G401 (cell line): ENCODE measurements at places on chromosomes 2 and 18.

DNA sequence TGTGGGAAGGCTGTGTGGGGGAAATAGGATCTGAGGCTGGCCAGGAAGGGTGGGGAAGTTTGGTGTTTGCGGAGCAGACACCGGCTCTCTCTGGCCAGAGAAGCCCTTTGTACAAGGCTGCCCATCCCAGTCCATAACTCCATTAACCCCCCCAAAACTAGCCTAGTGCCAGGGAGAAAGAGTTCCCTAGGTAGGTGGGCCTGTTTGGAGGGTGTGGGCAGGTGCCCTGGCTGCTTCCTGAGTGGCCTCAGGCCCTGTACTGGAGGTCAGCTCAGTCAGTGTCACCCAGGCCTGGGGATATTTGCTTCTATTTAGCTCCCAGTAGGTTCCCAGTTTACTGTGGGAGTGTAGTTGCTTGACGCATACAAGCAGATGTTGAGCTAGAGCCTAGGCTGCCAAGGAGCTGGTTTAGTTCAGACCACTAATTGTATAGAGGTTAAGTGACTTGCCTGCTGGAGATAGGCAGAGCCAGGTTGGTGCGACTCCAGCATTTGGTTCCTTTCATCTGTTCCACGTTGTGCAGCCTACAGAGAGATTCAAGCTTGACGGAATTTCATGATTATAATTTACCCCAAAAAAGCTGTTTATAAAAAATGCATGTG, 2.9 kb upstream of the GREB1 start:
- DNase-seq = no peak

DNA sequence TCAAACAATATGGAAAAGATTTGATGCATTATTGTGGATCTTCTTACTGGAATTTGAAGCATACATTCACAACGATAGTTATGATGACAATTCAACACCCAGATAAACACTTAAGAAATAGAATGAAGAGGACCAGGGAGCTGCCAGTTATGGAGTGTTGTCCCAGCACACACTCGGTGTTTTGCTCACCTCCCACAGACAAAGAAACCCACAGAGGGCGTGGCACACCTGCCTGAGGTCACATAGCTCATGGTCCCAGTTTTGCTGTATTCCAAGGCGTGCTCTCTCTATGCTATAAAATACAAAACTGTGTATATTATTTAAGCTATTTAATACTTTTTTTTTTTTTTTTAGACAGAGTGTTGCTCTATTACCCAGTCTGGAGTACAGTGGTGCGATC, 31.1 kb downstream of the EFR3B start:
- DNase-seq = no peak

GRCh38 chr2:172281648-172282570, 145.5 kb upstream of the ITGA6 start:
- DNase-seq = no peak

DNA sequence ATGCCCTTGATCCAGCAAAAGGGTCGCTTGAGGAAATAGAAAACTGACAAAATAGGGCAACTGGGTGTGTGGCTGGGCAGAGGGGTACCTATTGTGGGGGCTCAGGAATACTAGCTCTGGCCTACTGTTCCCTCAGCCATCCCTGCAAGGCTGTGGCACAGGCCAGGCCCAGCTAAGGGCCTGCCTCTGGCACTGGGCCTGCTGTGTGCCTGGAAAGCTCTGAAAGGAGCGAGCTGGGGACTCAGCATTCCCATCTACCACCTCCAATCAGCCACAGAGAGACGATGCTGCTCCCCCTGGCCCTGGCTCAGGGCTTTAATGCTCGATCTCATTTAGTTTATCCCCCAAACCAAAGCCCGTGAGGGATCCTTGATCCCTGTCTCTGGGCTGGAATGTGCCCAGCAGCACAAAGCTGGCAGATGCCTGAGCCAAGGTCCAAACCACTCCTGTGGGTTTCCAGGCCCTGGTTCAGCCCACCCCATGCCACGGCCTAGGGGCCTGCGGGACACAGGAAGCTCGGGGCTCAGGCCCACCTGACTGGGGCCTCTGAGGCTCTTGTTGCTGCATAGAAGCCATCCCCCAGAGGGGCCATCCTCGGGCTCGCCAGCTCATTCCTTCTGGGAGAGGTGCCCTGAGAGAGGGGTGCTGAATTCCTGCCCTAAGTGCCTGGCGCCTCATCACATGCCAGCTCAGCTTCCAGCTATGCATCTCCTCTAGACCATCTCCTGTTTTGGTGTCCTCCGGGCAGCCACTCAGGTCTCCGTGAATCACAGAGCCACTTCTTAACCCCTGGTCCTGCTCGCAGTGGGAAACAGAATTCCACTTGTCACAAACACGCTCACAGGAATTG, 43.0 kb upstream of the KCNF1 start:
- no peak for DNase-seq

- no peak for DNase-seq
These were observed 96.8 kb downstream of the ST6GAL2 start for GRCh38 chr2:106789185-106789584.

GRCh38 chr2:15432642-15433256, 128.4 kb downstream of the NBAS start:
- DNase-seq = no peak

DNA sequence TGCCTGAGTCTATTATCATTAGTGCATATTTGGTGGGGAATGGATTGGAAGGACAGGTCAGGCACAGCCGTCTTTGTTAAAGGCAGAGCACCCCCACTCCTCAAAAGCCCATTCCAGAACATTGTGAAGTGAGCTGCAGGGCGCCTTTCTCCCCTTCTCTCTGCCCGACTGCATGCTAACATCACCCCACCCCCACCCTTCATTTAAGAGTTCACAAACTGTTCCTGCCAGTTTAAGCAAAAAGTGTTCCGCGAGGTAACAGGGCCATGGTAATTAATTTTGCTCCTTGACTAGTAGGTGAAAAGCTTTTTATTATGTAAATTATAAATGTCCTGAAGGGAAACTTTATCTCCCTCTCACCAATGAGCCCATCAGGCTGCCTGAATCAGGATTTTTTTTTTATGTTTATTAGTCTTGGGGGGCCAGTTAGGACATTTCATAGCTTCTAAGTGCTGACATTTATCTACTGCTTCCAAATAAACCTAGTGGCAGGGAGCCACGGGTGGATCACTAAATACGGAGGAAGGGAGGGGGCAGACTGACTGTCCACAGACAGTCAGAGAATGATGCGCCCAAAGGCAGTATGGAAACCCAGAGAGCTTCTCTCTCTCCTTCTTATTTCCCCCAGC, 99.4 kb downstream of the FTCDNL1 start:
- no peak for DNase-seq

- DNase-seq = no peak
These were observed 93.3 kb downstream of the ICA1L start for GRCh38 chr2:202778217-202778616.

GRCh38 chr2:236008857-236009256, 159.3 kb downstream of the GBX2 start:
- no peak for DNase-seq

DNA sequence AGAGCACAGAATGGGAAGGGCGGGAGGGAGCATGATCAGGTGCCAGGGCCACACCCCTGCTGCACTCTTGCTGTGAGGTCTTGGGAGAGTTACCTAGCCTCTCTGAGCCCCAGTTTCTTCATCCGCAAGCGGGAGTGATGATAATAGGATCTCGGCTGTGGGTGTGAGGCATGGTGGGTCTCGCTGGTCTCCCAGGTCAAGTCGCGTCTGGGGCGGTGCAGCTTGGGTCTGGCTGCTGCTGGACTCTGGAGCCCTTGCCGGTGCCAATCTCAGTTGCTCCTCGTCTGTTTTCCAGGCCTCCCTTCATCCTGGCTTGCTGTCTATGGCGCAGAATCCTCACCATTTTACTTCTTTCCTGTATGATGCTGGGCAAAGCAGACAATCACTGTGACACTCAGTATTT, 130.3 kb upstream of the RAB12 start:
- DNase-seq = no peak

DNA sequence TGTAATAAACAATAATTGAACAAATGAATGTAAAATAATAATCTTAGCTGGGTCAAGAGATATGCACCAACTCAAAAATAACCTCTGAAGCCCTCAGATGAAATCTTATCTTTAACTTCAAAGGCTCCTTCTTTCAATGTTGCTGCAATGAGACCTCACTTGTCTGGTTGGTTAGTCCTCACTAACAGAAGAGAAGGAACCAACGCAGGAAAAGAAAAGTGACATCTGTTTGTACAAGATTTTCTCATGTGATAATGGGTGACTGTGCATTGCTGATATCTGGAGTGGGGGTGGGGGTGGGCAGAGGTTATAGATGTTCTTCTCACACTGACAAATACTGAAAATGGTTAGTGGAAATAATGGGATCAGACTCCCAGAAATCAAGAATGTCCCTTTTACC, 2.6 kb downstream of the SCN7A start:
- no peak for DNase-seq
